Hypothalamus (tissue), 51 donors: ENCODE measurements at places on chromosomes 11 and 22.

GRCh38 chr11:250740-251299, 14.0 kb downstream of the PSMD13 start:
- no peak for DNase-seq

DNA sequence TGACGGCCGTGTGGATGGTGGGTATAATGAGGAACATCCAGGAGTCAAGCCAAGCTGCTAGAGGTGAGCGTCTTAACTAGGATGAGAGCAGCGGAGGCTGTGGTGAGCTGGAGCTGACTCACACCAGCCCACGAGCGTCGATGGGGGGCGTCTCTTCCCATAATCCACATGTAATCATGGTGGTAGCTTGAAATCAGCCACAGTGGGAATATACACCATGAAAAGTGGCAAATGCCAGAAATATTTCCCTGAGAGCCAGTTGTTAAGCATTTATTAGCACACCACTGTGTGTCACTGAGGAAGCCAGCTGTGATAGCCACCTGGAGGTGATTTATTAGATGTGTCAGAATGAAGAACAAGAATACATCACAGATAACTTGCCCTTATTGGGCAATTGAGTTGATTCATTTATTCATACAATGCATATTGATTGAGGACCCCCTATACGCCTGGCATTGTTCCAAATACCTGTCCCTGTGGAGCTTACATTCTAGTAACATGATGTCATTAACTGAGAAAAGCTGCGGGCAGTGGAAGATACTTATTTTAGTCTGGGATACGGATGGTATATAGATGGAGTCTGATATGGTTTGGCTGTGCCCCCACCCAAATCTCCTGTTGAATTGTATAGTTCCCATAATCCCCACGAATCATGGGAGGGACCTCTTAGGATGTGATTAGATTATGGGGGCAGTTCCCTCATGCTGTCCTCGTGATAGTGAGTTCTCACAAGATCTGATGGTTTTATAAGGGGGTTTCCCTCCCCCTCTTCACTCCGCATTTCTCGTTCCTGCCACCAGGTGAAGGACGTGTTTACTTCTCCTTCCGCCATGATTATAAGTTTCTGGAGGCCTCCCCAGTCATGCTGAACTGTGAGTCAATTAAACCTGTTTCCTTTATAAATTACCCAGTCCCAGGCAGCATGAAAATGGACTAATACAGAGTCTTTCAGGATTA, 473.4 kb downstream of the METTL15 start:
- no peak for DNase-seq

DNA sequence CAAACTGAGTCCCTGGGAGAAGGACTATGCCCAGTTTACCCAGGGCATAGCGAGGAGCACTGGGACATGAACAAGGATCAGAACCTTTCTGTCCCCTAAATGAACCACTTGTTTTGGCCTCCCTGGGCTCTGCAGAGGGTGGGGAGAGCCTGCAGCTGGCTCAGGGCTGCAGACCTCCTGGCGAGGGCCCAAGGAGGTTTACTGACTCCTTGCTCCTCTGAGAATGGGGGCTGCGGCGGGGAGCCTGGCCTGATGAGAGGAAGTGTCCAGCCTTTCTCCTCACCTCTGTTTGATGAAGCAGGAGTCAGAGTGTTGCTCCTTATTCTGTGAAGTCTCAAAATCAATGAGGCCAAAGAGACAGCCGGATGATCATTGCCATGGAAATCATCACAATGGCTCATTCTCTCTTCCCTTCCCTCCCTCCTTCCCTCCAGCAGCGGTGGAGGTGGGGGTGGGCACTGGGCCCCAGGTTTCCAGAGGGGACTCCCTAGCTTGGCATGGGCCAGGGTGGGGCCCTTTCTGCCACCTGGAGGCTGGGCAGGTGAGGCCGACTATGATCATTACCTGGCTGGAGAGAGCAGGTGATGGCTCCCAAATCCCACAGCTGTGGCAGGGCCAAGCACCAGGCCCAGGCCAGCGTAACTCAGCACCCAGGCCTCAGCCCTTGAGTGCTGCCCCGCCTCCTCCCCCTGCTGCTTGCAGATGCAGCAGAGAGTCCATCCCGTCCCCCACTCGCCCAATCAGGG, 169.7 kb downstream of the CEP164 start:
- peak; percentile 37 for DNase-seq

- DNase-seq, result no peak
Measured at GRCh38 chr11:74035264-74035663, 26.4 kb upstream of the UCP3 start.

GRCh38 chr11:72943664-72944063, 129.5 kb downstream of the ATG16L2 start:
- DNase-seq, result no peak

GRCh38 chr11:118211006-118211405, 13.8 kb downstream of the JAML start:
- no peak for DNase-seq

DNA sequence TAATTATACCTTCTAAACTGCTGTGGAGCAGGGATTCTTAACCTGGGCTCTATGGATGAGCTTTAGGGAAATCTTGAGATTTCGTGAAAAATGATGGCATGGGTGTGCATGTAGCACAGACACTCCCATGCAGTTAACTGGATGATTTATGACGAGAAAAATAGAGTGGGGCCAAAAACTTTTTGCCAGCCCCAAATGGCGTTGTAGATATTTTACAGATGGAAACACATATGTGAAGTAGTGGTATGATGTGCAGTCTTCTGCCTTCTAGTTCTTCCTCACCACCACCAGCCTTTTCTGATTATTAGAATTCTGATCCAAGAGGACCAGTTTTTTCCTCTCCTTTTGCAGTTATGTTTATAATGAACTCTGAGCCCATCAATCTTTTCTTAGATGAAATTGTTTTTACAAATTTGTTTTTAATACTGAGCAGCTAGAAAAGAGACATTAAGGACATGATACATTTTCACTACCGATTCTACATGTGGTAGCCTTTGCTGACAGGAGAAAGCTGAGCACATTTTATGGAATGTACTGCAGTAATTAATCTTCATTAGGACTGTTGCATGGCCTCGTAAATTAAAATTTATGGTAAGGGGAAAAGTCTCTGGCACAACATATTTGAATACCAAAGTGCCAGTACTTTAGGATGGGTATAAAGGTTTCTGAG, 261.4 kb downstream of the DDX10 start:
- DNase-seq, result no peak

DNA sequence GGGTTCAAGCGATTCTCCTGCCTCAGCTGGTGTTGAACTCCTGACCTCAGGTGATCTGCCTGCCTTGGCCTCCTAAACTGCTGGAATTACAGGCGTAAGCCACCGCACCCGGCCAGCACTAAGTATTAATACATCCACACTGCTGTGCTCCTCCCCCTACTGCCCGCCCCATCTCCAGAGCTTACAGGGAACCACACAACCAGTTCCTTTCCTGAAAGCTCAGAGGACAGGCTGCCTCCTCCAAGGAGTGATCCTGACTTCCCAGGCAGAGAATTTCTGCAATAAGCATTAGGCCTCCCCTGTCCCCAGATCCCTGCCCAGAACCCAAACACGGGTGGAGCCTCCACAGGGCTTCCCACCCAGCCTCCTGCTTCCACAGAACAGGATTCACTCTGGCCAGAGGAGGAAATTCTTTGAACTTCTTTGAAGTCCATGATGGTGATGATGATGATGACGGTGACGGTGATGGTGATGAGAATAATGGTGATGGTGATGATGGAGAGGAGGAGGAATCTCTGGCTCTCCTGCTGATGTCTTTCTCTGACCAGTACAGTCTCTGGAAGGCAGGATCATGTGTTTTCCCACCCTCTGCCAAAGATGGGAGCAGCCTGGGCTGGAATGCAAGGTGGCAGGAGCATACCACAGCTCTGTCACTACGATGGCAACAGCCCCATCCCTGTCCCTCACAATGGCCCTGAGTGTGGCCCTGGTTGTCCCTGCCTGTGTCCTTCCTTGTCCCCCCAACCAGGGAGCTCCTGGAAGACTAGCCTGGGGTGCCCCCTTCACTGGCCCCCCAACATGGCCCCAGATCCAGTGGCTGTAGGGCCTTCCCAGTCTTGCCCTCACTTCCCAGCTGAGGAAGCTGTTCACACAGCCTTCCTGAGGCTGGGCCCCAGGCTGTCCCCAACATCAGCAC, 33.5 kb upstream of the CSNK1E start:
- no peak for DNase-seq

- DNase-seq, result no peak
Measured at GRCh38 chr11:46914363-46914762, 4.0 kb downstream of the LRP4 start.

DNA sequence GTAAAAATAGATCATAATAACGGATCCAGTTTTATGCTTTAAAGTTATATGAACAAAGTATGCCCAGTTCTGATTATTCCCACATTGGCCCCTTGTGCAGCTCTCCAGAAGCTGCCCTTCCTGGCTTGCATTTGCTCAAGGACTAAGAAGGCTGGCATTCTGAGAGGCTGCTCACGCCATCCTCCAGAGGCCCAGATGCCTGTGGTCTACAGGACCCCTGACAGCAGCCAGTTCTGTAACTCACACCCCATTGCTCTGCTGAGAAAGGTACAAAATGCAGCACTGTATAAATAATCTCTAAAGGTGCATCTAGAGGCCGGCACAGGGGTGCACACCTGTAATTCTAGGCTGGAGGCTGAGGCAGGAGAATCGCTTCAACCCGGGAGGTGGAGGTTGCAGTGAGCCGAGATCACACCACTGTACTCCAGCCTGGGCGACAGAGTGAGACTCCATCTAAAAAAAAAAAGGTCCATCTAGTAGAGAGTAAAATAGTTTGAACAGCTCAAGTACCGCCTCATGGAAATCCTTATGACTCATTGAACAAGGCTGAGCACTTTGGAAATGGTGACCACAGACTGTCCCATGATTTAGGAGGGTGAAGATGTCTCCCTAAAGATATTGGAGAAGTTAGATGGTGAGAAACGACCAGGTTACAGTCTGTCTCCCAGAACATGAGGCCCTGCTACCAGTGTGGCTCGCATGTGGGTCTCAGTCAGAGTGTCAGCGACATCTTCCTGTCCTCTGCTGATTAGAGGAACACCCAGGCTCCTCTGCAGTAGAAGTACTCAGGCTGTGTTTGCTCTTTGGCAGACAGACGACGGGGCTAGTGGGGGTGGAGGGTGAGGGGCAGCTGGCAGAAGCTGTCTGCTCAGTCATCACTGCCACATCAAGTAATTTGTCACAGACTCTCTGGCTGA, 56.3 kb downstream of the KREMEN1 start:
- no peak for DNase-seq

- DNase-seq, result no peak
Measured at GRCh38 chr11:132082566-132082965, 712.2 kb downstream of the NTM start.

DNA sequence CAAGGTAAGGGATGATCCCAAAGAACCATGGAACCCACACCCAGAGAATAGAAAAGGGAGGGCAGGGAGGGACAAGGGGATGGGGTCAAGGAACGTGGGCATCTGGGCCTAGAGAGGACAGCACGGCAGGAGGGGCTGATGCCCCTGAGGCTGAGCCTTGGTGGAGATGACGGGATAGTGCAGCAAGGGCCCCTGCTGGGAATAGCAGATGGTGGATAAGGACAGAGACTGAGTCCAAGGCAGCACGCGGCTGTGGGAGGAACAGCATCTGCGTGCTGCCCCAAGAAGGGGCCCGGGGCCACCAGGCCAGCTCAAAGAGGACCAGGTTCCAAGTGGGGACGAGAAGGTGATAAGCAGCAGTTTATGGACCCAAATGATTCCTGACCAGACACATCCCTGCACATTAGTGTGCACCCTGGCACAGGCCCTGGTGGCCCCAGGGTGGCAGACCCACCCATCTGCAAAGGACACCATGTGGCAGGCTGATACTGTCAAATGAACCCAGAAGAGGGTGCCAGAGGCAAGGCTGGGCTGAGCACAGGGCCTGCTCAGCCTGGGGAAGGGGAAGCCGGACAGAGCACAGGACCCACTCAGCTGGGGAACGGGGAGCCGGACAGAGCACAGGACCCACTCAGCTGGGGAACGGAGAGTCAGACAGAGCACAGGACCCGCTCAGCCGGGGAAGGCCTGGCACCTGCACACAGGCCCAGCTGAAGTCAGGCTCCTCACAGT, 12.8 kb upstream of the TESMIN start:
- no peak for DNase-seq

GRCh38 chr11:104148074-104148473, 15.9 kb downstream of the PDGFD start:
- DNase-seq, result no peak
